ENCODE measurements at places on chromosomes 6 and 20.

- DNase-seq, result no peak
Observed at GRCh38 chr6:363291-363690, 28.3 kb upstream of the IRF4 start.

GRCh38 chr6:169654598-169655391 is 47.0 kb downstream of the WDR27 start:
- DNase-seq, result no peak

DNA sequence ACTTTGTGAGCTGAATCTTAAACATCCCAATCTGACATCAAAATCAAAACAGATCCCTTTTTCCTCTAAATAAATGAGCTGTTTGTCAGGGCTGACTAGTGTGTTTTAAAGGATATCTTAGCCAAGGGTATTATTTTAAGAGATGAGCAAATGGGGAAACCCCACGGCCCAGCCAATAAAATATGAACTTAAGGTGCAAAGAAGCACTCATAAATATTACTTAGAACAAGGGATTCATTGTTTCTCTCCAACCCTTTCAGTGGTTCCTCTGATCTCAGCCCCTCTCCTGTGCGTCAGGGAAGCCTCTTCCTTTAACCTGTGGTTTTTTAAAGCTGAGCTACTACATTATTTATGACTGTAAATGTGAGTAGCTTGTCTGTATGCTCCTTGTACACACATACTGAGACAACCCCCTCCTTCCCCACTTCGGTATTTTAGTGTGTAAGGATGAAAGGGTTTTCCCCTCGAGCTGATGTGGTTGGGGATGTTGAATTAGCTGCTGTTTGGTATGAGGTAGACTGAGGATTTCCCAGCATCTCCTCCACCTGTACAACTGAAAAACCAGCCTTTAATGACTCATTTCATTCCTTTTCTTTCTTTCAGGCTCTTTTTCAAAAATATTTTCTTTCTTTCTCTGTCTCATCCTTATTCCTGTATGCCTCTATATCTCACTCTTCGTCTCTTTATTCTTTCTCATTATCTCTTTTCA is 6.5 kb downstream of the BMP5 start:
- DNase-seq, result no peak

DNA sequence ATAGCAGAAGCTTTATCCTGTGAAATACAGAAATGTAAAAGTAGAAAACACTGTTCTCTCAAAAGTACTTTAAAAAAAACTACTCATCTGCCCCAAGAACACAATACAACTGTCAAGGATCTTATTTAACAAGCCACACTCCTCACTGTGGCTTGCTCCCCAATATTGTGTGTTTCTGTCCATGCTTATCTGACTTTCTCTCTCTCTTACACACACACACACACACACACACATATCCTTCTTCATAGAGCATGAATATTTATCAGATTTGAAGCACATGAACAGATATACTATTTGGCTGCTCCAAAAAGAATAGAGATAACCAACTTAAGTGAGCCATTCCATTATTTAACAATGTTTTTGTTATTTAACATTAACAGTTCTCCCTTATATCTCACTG is 3.6 kb upstream of the PHIP start:
- no peak for DNase-seq

DNA sequence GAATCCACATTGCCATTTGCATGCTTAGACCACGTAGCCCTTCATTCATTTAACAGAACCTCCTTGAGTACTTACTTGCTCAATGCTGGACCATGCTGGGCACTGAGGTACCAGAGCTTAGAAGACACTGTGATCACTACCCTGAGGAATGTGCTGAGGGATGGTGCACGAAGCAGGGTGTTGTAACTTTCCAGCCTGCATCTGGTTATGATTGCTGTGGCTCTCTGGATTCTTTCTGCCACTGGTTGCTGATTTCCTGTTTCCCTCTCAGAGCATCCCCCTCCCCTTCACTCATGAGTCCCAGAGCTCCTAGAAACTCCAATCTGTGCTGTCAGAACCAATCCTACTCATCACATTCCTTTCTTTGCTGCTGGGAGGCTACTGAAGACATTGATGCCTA is 537.4 kb downstream of the PTPRT start:
- no peak for DNase-seq

DNA sequence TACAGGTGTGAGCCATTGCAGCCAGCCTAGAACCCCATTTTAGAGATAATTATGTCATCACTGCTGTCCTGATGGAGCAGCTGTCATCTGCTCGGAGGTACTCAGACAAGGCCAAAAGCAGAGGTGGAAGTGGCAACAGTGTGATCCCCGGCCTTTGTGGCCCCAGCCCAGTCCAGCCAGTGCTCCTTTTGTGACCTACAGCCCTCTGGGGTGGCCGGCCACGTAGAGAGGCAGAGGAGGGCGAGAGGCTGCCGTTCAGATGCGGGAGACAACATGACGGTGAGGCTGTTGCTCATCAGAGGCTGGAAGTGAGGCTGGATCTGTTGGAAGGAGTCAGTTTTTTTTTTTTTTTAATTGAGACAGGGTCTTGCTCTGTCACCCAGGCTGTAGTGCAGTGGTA is 32.8 kb downstream of the EFCAB8 start:
- no peak for DNase-seq

- no peak for DNase-seq
Observed at GRCh38 chr6:44725070-44725469, 337.6 kb downstream of the CDC5L start.
